NCI-H2029 treated with DMSO at 0.1 percent for 48 hours (cell line): ENCODE measurements at places on chromosomes 7 and 10.

- DNase-seq, result peak; percentile 25
Observed at GRCh38 chr7:83468251-83468739, 180.6 kb downstream of the SEMA3E start.

- DNase-seq, result no peak
Observed at GRCh38 chr7:1586126-1586826, 16.4 kb upstream of the PSMG3 start.

DNA sequence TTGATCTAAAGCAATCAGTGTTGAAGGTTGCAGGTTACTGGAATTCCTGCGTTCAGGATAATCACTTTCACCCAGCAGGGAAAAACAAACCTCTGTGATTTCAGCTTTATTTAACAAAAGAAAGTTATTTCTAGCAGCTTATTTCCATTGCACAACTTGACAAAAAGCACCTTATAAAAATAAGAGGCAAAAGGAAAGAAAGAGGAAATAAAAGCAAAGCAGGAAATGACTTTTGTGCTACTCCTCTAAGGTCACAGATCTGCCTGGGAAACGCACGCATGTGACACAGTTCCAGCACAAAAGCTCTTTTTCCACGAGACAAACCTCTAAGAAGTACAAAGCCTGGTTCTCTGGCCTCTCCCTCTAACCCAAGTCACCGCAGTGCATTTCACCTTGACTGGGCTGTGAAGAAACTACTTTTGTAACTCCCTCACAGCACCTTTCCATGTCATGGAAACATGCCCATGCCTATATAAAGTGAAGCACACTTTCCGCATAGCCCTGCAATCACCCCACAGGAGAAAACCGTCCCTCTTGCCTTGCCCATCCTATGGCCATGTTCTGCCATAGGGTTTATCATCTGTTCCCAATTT, 870 bp downstream of the ANK3 start:
- DNase-seq, result no peak

- no peak for DNase-seq
Observed at GRCh38 chr10:48448796-48449195, 142.3 kb downstream of the MAPK8 start.

DNA sequence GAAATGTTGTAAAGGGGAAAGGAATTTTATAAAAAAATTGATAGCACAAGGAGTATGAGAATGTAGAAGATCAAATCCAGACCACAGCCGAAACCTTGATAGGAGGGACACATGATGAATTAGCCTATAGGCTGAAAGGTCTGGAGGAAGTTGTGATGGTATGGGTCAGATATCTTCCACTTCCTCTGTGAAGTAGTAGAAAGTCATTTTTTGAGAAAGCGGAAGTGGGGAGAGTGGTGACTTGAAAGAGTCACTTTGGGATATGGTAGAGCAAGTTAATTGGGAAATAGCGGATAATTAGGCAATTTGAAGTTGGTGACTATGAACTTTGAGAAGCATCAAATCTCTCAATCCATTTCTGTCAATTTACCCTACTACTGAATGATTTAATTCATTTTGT, 99.4 kb downstream of the GRM8 start:
- DNase-seq, result no peak

GRCh38 chr7:45211066-45211465, 53.5 kb downstream of the RAMP3 start:
- DNase-seq, result no peak

GRCh38 chr7:42106562-42106961, 130.4 kb downstream of the GLI3 start:
- no peak for DNase-seq

DNA sequence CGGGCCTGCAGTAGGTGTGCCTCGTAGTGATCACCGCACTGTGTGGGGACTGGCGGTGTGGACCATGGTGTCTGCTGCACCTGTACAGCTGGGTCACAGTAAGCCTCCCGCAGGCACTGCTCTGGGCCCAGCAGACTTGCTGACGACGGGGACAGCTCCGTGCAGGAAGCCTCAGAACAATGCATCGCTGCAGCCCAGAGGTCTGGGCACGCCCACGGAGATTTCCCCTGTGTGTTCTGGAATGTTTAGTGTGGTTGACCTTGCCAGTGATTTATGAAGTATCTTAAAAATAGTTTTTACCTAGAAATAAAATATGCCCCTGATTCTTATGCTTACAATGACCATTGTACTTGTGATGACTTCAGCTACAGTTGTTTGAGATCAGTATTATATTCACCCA, 59.1 kb upstream of the ZNF32 start:
- DNase-seq, result no peak

- DNase-seq, result peak; percentile 53
Observed at GRCh38 chr7:50591480-50592438, 26.6 kb upstream of the DDC start.

GRCh38 chr10:3784510-3785250, at the start of gene KLF6:
Gene KLF6 (minus strand): TSS chr10:3785209. CDS start chr10:3785014, 195 bp downstream.
- DNase-seq, result no peak

DNA sequence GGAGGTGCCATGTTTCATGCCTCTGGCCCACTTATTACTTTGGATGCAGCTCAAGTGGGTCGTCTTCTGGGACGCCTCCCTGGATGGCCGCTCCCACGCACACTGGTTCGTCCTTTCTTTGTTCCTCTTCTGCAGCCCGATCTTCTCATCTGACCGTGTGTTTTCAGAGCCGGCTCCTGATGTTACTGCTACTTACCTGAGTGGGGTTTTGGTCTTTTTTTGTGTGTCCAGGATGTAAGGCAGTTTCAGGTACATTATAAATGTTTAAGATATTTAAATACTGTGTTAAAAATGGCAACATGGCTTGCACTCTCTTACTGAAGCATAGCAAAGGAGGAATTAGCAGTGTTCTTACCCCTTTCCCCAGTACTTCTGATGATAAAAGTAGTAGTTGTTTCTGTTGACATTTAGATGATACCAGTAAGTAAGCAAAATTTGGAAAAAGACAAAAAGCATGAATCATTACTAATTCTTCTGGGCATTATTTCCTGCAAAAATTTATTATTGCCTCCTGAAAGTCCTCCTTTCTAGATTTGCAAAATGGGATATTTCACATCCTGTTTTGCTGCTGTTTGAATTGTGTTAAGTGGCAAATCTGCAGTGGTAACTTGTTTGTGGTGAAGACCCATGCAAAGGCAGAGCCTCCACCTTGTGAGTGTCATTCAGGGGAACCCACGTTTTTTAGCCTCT, 59.4 kb downstream of the SHH start:
- no peak for DNase-seq

DNA sequence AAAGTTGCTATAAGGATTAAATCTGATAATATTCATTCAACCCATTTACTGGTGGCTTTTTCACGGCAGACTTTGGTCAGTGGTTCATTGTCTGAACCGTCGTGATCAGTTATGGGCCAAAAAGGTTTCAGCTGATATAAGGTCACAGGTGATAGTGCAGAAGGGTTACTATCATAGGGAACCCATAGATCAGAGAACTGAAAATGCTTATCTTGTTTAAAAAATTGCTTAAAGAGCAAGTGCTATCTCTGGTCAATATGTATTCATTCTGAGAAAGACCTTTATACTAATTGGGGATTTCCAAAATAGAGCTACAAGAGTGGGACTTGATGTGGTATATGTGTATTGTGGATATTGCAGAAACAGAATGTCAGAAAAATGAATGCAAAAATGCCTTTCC, 147.8 kb upstream of the SEMA3E start:
- no peak for DNase-seq

DNA sequence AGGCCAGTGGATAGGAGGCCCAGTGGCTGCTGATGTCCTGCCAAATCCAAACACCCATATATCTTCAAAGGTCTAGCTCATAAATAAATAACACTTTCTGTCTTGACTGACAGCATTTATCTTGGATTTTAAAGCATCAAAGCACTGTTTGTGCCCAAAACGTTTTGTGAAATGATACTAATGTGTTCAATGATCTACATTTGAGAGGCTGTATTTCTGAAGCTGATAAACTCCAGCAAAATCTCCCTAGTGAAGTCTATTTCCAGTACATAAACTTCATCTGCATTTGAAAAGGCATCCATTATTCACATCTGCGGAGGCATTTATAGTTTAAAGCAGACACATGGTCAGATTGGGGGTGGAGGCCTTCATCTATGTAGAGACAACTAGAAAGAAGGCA, 276.3 kb downstream of the HPSE2 start:
- no peak for DNase-seq

DNA sequence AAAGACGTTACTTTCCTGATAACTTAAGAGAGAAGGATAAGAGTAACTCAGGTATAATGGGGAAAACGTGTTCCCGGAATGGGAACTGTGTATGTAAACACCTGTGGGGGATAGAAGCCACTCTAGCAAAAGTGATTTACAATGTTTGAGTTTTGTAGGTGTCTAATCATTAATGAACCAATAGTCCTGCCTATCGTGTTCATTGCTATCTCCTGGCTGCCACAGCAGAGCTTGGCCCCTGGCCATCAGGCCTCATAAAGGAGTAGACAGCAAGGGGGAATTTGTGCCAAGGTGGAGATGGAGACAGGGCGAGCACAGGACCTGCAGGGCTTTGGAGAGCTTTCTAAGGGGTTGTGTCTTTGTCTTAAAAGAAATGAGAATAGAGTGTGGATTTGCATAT, 102.1 kb downstream of the GAD2 start:
- DNase-seq, result no peak
